ENCODE measurements at places on chromosomes 16 and 17.

GRCh38 chr16:14310519-14310991, 239.4 kb downstream of the MRTFB start:
- DNase-seq, result no peak

- DNase-seq, result no peak
These were observed 339.4 kb downstream of the XYLT1 start for GRCh38 chr16:17131351-17131750.

DNA sequence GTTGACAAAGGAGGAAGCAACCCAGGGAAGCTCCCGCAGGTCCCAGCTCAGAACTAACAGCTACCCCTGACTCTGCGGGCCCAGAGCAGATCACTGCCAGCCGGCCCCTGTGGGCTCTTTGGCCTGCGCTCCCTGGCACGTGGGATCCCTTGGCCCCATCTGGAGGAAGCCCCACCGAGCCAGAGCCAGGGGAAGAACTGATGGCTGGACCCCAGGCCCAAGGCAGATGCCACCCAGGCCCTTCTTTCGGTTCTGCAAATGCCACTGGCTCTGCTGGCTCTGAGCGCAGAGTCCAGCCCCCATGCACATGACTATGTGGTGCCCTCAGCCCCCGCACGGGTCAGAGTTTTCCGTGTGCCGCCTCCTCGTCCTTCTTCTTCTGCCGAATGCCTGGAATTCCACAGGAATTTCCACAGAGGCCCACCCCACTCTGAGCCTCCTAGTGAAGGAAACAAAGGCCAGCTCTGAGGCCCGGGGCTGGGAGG, 35.8 kb upstream of the SNN start:
- DNase-seq, result no peak

- no peak for DNase-seq
These were observed 13.9 kb upstream of the LPCAT2 start for GRCh38 chr16:55494994-55495421.

DNA sequence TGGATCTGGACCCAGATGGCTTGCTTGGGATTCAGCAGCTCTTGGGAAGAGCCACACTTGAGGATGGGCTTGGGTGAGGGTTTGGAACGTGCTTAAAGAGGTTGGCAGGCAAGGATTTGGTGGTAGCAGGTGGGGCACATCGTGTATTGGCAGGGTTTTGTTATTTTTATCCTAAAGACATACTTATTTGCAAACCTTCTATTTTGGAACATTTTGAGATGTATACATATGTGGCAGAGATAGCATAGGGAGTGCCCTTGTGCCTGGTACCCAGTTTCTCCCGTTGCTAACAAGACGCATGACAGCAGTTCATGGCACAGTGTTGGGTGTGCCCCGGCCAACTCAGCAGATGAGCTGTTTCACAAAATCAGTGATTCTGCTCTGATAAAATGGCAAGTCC, 9.1 kb downstream of the BANP start:
- DNase-seq, result no peak

DNA sequence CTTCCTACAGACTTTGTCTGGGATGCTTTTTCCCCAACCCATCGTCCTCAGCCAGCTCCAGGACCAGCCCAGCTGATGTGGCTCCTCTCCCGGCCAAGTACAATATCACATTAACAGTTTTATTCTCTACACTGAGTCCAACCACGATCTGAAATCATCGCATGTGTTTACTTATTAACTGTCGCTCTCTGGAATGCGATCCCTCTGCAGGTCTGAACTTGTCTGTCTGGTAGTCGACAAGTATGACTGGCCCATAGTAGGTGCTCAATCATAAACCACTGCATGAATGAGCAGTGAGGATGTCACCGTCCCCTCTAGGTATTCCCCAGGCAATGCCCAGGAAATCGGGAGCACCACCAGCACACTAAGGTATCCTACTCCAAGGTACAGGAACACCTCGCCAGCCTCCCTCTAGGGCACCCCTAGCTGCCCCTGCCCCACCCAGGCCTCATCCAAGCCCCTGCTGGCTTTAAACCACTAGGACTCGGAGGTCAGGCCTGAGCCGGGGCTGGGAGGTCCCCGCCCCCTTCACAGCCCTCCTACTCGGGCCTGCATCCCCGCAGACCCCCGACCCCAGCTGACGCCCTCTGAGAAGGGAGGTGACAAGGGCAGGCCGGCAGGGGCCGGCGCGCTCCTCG, 27.7 kb downstream of the RTN4RL1 start:
- DNase-seq, result no peak

- DNase-seq, result peak; percentile 45
These were observed 4.8 kb upstream of the LASP1NB start for GRCh38 chr17:38920374-38921291.

GRCh38 chr17:55281649-55282378, 17.1 kb downstream of the HLF start:
- DNase-seq, result no peak

- DNase-seq, result no peak
These were observed 92.1 kb upstream of the ZNF750 start for GRCh38 chr17:82931699-82932517.

DNA sequence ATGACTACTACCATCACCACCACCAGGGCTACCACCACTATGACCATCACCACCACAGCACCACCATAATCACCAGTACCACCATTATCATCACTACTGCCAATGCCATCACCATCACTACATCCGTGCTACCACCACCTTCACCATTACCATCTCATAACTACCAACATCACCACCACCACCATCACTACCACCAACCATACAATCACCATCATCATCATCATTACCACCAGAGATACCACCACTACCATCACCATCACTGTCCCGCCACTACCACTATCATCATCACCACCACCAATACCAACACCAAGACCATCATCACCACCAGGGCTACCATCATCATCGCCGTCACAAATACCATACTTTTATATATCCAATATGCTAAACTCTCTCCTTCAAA, 369.6 kb upstream of the DYNLRB2 start:
- DNase-seq, result no peak

DNA sequence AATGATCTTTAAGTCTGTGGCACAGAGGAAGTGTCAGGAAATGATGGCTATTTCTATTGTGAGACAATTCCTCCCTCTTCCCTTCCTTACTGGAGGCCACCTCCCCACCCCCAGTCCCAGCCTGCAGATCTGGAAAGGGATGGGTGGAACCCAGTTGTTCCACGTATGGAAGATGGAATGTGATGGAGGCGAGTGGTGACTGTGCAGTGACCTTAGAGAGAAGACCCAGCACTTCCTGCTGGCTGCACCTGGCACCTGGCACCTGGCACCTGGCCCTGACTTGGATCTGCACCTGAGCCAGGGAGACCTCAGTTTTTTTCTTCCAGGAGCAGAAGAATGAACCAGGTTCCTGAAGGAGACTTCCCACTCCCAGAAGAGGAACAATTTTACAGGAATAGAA, 33.0 kb upstream of the TMC5 start:
- DNase-seq, result no peak

DNA sequence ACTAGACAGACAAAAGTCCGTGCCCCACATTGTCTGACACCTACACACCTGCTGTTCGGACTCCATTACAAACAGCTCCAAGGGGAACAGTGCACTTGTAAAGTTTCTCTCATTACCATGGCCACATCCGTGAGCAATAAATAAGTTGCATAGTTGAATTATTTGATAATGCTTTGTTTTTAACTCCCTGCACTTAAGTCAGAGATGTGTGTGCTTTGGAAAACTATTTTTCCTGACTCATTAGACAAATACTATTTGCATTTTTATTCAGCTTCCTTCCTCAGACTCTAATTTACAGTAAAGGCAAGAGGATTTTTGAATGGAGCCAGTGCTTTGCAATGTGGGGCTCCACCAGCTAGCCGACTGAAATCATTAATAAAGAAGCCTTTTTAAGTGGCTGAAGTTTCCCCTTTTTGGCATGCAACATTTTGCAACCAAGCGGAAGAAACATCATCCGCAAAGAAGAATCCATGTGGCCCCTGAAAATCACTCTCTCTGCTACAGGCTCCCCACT, 6.5 kb upstream of the CCL2 start:
- DNase-seq, result no peak

DNA sequence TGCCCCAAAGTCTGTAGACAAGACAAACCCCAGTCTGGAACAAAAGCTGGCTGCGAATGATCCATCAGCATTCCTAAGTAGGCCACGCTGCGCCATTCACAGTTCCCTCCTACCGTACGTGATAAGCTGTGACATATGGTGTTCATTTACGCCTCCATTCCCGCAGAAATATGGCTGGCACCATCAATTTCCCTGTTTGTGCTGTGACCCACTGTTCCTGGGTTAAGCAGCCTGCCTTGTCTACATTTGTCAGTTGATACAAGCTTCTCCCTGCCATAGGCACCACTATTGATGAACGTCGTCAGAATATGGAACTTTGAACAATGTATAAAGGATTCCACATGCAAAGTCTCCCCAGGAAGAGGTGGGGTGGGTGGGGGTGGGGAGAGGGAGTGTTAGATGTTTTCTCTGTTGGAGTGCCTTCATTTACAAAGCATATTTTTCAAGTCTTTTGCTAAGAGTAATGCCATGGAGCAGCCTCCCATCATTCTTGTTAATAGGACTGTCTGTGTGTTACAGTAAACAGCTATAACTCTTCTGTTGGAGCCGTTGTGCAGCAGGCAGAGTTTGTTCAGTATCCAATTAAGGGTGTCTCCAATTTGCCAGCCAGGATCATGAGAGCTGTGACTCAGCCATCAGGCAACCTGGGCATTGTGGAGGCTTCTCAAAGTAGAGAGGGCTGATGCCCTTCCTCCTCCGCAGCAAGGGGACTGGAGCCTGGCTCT, 294.6 kb downstream of the TMEM114 start:
- DNase-seq, result no peak

- no peak for DNase-seq
These were observed 21.7 kb upstream of the SP6 start for GRCh38 chr17:47872651-47873161.

DNA sequence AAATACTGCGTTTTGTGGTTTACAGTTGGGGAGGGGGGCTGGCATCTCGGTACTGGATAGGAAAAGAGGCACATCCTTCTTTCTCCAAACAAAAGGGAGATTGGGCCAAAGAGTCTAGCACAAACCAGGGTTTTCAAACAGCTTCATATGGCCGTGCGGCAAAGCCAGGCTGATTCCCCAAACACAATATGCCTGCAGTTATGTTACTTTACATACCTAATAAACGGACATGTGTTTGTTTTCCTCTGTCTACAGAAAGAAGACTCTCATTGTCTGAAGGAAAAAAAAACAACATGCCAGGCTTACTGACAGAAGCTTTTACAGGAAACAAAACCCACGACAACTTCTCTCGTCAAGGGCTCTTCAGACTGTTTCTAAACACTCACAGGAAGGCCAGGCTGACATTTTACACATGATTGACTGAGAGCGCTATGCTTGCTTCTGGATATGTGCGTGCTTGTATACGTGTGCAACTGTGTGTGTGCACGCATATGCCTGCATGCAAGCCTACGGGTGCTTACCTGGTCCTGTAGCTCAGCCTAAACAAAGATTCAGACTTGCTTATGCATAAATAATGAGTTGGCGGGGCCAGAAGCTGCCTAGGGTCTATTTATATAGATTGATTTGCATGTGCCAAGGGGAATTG, 461.0 kb upstream of the C16orf82 start:
- no peak for DNase-seq

DNA sequence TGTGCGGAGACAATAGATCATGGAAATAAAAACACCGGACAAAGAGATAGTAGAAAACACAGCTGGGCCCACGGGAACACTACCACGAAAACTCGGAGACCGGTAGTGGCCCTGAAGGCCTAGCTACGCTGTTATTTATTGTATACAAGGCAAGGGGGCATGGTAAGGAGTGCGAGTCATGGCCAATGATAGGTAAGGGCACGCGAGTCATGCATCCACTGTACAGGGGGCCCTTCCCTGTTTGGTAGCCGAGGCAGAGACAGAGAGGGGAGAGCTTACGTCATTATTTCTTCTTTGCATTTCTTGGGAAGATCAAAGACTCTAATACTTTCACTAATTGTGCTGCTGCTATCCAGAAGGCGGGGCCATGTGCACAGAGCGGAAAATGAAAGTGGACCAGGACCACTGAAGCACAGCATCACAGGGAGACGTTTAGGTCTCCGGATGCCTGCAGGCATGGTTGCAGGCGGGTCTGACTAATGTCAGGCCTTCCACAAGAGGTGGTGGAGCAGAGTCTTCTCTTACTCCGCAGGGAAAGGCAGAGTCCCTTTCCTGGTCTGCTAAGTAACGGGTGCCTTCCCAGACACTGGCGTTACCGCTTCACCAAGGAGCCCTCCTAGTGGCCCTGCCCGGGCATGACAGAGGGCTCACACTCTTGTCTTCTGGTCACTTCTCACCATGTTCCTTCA, 74.4 kb upstream of the ARL4D start:
- DNase-seq, result no peak

- DNase-seq, result no peak
These were observed 410.7 kb downstream of the SHISA9 start for GRCh38 chr16:13312063-13312462.

DNA sequence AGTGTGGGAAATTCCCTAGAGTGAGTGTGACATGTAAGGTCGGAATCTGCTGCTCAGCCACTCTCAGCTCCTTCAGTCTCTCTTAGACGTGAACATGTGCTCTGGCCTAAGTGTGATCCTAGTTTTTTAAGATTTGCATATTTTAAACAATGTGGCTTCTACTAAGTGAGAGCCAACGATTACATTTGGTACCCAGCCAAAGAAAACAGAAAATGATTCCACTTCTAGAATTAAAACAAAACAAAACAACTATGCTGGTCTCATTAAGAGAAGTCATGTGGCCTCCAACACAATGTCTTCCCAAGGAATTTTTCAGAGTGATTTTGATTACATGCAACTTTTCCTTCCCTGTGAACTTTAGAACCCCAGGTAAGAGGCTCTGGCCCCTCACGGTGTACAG, 10.1 kb downstream of the TMEM238L start:
- DNase-seq, result no peak

DNA sequence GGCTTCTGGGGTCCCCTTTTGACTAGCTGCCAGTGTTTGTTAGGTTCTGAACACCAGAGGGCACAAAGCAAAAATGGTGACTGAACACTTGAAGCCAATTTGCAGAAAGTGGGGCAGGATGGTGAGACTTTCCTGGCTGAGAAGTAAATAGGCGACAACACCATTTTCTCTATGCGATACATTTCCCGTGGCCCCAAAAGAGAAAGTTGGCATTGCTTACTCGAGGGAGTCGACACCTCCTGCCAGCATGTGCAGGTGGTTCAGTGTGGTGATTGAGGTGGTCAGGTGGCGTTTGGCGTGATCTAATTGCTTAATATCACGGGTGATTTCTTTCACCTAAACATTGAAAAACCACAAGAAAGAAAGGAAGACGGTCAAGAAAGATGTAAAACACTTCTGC, 59.0 kb downstream of the VPS53 start:
- no peak for DNase-seq

- DNase-seq, result no peak
These were observed 3.5 kb upstream of the CLEC10A start for GRCh38 chr17:7083592-7083991.
